ENCODE measurements at places on chromosomes 2 and 18.

DNA sequence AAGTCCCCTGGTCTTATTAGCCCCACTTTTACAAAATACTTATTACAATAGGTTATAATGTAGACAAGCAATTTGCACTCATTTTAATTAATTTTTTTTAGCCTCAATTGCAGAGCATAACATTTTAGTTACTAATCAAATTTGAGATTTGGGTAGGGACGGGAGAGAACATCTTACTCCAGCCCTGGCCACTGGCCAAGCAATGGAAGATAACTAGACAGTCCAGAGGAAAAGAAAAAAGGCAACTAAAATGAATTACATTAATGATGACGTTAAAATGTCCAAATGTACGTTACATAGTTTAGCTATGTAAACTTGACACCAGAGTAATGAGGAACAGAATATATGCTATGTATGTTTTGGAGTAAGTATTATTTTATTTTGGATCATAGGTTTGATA, 11.0 kb upstream of the CAVIN2 start:
- no peak for DNase-seq

DNA sequence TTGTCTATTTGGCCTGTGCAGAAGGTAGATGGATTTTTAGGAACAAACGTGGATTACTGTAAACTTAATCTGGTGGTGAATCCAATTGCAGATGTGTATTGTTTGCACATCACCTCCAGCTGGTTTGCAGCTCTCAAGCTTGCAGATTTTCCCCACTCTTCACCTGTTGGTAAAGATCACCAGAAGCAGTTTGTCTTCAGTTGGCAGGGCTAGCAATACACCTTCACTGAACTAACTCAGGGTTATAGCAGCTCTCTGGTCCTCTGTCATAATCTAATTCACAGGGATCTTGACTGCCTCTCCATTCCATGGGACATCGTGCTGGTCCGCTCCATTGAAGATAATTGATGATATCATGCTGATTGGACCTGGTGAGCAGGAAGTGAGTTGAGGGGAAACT, 181.5 kb downstream of the VAPA start:
- DNase-seq, result no peak

DNA sequence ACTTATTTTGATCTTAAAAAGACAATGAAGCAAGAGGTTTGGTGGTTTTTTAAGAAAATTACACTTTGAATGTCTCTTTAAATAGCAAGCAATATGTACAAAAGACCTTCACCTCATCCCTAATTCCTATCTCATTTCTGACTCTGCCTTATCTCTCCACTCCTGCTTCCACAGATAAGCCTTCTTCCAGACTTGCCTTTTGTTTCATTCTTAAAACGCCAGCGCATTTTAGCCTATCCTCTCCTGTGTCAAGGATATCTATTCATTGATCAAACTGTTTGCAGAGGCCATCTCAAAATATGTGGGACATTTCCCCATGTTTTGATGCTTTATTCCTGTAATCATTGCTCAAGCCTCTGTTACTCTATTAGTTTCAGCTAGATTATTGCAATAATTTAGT, 562.5 kb downstream of the PARD3B start:
- no peak for DNase-seq

- peak; percentile 67 for DNase-seq
These were observed 186.8 kb upstream of the PGAP1 start for GRCh38 chr2:197113275-197113711.

GRCh38 chr2:21498016-21498415, 374.2 kb downstream of the TDRD15 start:
- DNase-seq, result no peak

- no peak for DNase-seq
These were observed 75.0 kb downstream of the CRIM1 start for GRCh38 chr2:36430549-36430948.

All from choroid plexus epithelial cell (primary cell).